Stimulated activated CD8-positive, alpha-beta memory T cell treated with anti-CD3 and anti-CD28 coated beads, Interleukin-4, amount 100 ng/mL, for 1 hour (primary cell): ENCODE measurements at places on chromosomes 12 and 14.

- DNase-seq, result no peak
These were observed 1.3 kb downstream of the CHST11 start for GRCh38 chr12:104457746-104458693.

- DNase-seq, result no peak
These were observed 229.7 kb upstream of the NPAS3 start for GRCh38 chr14:32709027-32709426.

- DNase-seq, result no peak
These were observed 14.0 kb downstream of the OTX2 start for GRCh38 chr14:56796259-56796658.

DNA sequence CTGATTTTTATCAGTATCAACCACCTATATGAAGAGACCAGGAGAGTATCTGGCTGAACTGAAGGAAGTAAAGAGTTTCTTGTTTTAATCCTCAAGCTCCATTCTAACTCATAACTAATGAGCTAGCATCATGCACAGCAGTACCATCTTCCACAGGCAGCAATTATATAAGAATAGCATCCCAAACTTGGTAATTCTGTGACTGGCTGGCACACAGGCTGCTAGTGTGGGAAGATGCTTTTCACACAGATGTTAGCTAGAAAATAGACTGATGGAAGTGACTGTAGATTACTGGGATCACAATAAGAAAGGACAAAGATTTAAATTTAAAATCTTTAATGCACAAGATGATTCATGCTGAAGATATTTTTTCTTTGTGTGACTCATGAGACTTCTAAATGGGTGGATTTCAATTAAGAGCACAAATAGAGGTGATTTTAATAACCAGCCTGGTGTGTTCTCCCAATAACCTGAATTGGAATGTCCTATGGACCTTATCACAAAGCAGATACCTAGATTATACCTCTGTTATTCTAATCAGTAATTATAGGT lies 417.7 kb upstream of the ATXN7L3B start:
- no peak for DNase-seq

DNA sequence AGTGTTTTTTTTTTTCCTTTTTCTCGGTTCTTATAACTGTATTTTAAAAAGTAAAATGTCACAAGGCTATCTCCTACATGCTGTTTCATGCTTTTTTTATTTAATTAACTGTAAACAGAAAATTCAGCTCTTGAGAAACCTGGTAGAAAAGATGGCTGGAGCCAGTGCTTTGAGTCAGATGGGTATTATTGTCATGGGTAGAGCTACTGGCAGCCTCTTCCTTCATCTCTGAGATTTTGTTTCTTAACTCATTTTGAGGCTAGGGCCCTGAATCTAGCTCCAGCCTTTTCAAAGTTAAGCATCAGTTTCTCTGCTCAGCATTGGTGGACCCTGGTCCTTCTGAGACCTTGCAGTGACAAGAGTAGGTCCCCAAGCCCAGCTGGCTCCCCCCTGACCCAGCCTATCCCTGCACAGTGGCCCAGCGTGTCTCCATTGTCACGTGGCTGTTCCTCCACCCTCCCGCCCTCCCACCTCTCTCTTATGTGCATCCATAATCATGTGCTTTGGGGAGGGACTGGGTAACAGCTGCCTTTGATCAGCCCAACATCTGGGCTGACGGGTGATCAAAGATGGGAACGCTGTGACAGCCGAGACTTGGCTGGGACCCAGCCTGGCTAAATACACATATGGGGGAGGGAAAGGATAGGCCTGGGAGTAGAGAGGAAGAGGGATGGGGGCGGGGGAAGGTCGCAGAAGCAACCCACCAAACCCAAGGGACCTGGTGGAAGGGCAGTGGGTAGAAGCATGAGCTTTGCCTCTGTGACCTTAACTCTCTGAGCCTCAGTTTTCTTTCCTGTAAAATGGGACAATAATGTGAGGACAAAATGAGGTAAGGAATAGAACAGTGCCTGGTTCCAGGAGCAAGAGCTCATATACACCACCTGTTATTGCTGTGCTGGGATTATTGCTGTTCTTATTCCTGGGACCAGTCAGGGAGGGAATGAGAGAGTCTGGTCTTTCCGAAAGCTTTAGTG lies 24.4 kb upstream of the RBM19 start:
- no peak for DNase-seq

DNA sequence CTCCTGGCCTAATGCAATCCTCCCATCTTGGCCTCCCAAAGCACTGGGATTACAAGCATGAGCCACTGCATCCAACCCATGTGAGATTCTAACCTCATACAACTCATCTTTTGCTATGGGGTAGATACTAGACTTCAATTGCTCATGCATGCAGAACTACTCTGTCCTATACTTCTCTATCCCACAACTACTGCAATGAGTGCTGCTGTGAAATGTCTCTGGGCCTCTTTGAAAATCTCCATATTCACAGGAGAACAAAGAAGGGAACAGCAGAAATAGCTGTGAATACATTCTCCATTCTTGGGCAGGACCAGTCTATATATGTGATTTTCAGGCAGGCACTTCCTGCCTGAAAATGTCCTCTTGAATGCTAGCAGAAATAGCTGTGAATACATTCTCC lies 220.7 kb upstream of the GRIP1 start:
- no peak for DNase-seq

DNA sequence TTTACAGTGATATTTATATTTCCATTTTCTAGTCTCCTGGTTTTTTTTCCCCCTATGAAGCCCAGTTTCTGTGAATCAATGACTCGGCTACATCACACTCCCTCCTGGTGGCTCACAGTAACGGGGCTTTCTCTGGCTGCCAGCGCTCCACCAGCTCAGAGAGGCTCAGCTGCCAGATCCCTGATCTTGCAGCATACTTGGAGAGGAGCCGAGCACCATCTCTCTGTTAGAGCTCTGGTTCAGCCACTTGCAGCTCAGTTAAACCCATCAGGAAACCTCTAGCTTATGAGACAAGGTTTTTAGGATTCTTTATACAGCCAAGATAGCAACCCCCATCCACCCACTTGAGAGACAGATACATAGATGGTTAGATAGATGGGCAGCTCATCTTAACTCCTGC lies 74.6 kb downstream of the CIT start:
- no peak for DNase-seq

- no peak for DNase-seq
These were observed 33.6 kb upstream of the BDKRB2 start for GRCh38 chr14:96170961-96171592.

- no peak for DNase-seq
These were observed 98.7 kb downstream of the EML1 start for GRCh38 chr14:99891900-99892299.

GRCh38 chr14:104121142-104121541 lies 17.2 kb upstream of the KIF26A start:
- DNase-seq, result no peak

DNA sequence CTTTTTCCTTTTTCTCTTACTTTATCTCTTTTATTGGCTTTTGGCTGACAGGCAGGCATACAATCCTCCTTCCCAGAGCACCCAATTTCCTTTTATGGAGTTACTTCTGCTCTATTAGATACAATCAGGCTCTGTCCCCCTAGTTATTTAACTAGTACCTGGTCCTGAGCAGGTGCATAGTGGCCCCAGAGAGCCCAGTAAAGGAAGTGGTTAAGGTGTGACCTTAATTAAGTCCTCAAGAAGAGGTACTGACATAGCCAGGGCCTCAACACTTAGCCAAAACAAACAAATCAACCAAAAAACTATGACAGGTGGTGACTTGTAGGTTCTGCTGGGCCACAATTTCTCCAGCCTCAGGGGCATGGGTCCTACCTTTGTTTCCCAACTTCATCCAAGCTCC lies 82.9 kb downstream of the CCDC60 start:
- no peak for DNase-seq

GRCh38 chr14:54278665-54279295 lies 118.0 kb upstream of the CDKN3 start:
- DNase-seq, result no peak

DNA sequence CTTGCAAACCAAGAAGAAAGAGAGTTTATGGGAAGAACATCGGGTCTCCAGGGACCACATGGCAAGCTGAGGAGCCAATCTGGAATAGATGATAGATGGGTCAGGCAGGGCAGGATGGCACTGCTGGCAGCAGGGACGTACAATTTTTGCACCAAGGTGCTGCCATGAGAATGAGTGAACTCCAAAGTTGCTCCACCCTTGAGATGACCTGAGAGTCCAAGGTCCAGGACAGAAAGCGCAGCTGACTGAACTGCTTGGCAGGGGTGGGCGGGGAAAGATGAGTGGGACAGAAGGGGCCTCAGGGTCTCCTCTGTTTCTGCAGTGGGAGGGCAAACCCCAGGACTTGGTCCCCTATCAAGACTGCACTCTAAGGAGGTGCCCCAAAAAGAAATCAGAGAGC lies 136.7 kb upstream of the GSC start:
- DNase-seq, result no peak

DNA sequence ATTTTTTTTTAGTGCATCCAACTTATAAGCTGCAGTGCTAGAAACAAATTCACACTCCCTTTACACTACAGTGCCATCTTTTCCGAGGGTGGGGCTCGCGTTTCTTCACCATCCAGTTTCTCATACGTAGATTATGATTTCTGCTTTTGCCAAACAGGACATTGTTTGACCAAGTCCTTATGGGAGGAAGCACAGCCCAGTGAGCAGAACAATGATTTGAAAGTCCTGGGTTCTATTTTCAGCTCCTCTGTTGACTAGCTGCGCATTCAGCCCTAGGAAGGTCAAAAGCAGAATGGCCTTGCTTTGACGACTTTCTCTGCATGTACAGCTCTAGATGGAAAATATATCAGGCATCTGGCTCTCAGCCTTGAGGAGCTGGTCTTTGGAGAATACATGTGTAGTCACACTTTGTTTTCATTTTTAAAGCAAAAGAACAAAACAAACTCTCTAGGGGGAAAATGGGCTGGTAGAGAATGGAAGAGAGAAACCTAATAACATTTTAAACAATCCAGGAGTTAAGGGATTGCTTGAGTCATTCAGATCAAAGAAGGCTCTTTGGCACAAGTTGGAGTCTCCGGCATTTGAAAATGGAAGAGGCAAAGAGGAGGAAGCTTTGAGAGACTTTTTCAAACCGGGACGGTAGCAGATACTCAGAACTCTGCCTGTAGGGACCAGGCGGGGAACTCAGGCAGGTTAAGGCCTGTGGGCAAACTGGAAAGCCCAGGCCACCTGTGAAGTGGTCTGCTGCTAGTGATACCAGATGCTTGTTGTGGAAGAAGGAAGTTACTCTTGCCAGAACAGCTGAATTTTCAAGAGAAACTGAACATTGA lies 257.3 kb upstream of the PLEKHG7 start:
- DNase-seq, result no peak

GRCh38 chr14:91246051-91246852 lies 1.7 kb upstream of the GPR68 start:
- no peak for DNase-seq

GRCh38 chr14:22512106-22512814 lies 76.8 kb downstream of the DAD1 start:
- DNase-seq, result no peak

DNA sequence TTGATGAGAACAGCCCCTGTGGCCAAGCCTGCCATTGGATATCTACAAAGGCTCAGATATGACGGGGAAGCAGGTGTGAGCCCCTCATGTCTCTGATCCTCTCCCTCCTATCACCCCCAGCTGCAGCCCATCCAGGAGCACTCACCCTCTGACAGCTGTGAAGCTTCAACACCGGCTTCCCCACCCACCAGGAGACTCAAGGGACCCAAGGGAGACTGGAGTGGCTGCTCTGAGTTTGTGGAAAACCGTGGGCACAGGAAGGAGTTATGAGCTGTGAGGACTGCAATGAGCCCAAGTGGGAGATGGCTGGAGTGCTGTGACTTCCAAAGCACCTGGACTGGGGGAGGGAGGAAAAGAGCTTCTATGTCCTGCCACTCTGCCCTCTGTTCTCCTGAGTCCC lies 7.9 kb downstream of the IFI27L2 start:
- no peak for DNase-seq

- no peak for DNase-seq
These were observed 412.5 kb downstream of the RMST start for GRCh38 chr12:97875064-97875463.

DNA sequence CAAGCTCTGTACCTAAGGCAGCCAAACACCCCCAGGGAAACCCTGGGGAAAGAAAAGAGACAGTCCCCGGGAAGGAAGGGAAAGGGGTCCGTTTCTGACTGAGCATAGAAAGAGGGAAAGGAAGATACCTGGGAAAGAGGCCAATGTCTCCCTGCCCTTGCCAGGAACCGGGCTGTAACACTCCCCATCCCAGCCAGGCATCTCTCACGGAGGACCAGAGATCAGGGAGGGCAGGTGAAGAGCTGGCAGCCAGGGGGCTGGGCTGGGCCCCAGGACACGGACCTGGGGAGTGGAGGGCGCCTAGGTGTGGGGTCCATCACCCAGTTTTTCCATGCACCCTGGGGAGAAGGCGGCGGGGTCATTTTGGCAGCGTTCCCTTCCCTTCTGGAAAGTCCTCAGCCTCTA lies 18.9 kb upstream of the PLEKHH1 start:
- DNase-seq, result no peak

DNA sequence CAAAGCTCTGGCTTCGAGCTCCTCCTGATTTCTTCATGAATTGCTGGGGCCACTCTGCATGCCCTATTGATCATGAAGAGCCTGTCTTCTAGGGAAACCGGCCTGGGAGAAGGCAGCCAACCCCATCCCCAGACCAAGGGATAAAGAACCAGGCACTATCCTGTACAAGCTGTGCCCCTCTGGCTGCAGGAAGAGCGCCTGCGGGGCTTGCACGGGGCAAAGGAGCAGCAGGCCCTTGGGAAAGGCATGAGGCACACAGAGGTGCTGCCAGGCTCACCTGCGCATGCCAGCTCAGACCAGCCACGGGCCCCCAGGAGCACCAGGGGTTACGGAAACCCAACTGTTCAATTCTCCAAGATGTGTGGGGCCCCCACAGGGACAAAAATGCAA lies 2.1 kb downstream of the ITPK1 start:
- DNase-seq, result no peak

DNA sequence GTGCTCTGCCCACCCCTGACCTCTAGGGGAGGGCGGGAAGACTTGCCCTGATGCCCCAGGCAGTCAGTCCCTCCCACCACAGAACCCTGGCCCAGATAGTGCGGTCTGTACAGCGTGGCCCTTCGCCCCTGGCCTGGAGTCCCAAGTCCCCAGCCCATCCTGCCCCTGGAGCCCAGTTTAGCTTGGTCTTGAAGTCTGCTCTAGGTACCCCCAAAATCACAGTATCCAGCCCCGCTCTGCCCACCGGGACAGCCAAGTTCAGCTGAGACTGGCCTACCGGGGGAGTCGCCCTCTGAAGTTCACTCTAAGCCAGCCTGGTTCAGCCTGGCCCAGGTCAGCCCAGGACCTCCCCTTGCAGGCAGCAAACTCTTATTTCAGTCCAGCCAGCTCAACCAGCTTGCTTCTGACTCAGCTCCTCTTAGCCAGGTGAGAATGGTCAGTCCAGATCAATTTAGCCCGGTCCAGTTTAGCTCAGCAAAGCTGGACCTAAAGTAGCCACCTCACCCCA lies 75.9 kb downstream of the TMEM121 start:
- no peak for DNase-seq

GRCh38 chr12:12646483-12647072 lies 34.9 kb downstream of the CREBL2 start:
- no peak for DNase-seq
